ENCODE measurements at places on chromosomes 5 and 9.

DNA sequence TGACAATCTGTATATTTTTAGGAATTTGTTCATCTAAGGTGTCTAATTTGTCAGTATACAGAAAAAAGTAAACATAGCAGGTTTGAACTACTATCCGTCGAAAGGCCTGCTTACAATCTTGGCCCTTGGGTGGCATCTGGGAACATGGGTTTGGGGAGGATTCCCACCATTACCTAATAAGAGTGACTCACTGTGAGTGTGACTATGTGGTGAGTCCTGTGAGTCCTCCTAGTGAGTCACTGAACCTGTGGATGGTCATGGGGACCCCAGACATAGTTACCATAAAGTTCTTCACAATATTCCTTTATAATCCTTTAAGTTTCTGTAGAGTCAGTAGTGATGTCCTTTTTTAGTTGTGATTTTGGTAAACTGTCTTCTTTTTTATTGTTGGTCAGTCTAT is 37.0 kb downstream of the RNF130 start:
- no peak for DNase-seq

GRCh38 chr9:104923740-104924139 is 4.2 kb downstream of the ABCA1 start:
- DNase-seq, result no peak

DNA sequence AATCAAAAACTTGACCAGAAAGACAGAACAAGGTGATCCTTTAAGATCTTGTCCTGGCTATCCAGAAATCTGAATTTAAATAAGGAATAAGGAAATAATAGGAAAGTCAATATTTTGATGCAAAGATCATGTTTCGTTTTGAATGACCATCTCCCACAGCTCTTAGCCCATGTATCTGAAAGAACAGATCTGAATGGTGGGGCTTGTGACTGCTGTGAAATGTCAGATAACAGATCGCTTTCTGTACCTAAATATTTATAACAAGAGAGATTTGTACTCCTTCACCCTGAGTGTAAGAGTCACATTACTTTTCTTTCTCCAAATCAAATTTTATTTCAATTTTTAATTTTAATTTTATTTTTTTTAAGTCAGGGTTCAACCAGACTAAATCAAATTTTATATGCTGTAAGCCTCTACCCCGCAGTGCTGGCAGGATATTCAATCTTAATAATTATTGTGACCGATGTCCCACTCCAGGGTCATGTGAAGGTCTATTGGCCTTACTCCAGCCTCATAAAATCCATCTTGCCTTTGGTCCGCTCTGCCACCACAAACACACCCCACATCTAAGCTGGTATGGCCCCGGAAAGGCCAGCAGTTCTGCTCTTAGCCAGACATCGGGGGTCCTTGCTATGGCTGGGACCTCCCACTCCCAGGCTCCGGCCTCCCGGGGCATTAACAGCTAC is 7.0 kb upstream of the SLC26A2 start:
- no peak for DNase-seq

DNA sequence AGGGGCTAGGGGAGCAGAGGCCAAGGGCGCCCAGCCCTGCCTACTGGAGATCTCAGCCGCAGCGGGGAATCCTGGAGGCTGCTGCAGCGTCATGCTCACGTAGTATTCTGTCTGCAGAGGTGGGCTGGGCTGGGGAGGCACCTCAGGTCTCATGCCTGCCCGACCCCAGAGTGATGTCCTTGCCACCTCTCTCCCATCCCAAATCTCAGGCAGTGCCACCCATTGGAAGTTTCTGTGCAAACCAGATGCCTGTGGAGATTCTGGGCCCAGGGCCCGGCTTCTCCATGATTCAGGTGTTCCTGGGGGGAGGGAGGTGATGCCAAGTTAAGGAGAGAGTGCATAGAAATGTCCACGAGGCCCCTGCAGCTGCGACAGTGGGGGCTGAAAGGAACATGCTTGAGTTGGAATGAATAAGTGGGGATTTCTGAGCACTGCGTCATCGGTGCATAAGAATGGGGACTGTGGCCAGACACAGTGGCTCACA is 72.0 kb downstream of the ANKRD33B start:
- no peak for DNase-seq

GRCh38 chr9:18390393-18390792 is 83.6 kb upstream of the ADAMTSL1 start:
- no peak for DNase-seq

GRCh38 chr9:16417749-16418148 is 452.7 kb downstream of the BNC2 start:
- DNase-seq, result no peak

DNA sequence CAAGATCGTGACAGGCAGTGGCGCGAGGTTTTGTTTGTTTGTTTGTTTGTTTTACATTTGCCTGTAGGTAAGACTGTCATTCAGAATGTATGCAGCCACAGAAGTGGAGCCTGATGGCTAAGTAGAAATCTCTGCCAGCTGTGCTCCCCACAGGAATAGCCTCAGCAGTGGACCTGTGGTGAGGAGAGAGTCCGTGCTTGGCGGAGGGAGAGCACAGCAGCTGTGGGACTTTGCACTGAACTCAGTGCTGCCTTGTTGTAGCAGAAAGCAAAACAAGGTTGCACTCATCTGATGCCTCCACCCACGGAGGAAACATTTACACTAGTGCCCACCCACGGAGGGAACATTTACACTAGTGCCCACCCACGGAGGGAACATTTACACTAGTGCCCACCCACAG is 4.4 kb upstream of the ZNF782 start:
- no peak for DNase-seq

GRCh38 chr9:136622538-136622948 is 40.2 kb upstream of the EGFL7 start:
- DNase-seq, result no peak

GRCh38 chr9:36258208-36258995 is at the start of gene GNE:
GNE (minus strand) TSS chr9:36258448; CDS start chr9:36249355, 9,093 bp downstream.
- DNase-seq, result peak; percentile 99

- DNase-seq, result no peak
Measured at GRCh38 chr9:130234340-130235260, 31.0 kb upstream of the HMCN2 start.

- DNase-seq, result no peak
Measured at GRCh38 chr5:172694541-172694940, 53.5 kb downstream of the NEURL1B start.

GRCh38 chr9:120904978-120905301 is 21.7 kb downstream of the TRAF1 start:
- no peak for DNase-seq

- DNase-seq, result peak; percentile 71
Measured at GRCh38 chr5:73792687-73793320, 166.8 kb downstream of the ARHGEF28 start.

GRCh38 chr5:145178641-145179523 is 656.3 kb downstream of the PRELID2 start:
- no peak for DNase-seq

- DNase-seq, result no peak
Measured at GRCh38 chr9:75487856-75488718, 399.8 kb downstream of the OSTF1 start.

- DNase-seq, result no peak
Measured at GRCh38 chr5:108711898-108712297, 35.8 kb upstream of the FER start.

- DNase-seq, result no peak
Measured at GRCh38 chr9:101736717-101737116, 1.7 kb downstream of the GRIN3A start.

DNA sequence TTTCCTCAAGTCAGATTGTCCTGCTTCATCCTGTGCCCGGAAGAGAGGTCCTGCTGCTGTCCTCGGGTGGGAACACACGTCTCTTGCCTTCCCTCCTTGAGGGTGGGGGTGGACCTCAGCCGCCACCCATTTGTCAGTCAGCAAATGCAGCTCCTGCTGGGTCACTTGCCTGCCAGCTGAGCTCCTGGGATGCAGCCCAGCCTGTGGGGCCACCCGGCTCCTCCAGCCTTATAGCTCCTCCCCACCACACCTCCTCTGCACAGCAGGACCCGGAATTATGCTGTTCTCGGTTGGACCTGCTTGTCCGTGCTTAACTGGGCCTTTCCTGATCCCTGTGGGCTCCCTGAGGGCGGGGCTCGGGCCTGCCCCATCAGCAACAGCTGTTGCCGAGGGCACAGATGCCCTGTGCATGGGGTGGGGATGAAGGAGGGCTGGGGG is 52.7 kb downstream of the RXRA start:
- peak; percentile 74 for DNase-seq

GRCh38 chr5:166767858-166768257 is 1523.6 kb upstream of the WWC1 start:
- no peak for DNase-seq

- peak; percentile 84 for DNase-seq
Measured at GRCh38 chr5:6766604-6767093, 53.4 kb downstream of the TENT4A start.

DNA sequence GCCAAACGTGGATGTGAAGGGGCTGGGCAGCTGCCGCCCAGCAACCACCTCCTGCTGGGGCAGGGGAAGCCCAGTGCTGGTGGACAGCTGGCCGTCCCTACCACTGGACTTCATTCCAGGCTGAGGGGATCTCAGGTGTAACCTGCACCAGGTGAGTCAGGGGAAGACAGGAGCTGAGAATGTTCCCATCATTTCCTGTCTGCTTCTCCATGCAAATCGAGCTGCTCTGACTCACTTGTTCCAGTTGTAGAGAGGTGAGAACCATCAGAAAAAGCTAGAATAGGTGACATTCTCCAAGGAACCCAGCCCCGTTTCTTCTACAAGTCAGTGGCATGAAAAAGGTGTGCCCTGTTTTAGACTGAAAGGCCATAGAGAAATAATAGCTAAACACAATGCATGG is 21.8 kb upstream of the BARX1 start:
- DNase-seq, result no peak

DNA sequence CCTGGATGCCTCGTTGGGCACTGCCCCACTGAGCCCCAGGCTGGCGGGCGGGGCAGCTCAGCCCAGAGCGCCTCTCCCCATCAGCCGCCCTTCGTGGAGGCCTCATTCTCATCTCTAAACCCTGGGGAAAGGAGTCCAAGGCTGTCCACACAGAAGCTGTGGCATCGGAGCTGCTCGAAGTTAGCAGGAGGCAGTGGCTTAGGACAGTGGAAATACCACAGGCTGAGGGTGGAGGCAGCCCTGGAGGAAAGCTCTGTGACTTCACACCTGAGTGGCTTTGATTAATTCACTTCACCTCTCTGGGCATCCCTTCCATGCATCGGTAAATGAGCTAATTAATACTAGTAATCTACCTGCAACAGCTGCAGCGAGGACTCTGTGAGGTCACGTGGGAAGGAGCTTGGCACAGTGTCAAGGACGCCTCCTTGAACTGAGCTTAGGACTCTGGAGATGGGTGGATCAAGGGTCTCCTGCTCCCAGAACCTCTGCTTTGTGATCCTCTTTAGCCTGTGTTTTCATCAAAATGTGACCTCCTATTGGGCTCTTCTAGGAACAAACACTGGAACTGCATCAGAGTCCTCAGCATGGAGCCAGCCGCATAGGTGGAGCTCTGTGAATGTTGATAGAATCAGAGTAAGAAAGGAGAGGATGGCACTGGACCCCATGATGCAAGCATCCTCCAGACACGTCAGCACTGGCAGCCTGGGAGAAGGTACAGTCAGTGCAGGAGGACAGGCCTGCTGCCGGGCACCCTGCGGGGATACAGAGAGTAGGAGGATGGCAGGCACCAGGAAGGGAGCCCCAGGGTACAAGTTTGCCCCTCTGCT is 842 bp upstream of the ANGPTL2 start:
- DNase-seq, result no peak

- no peak for DNase-seq
Measured at GRCh38 chr5:66538531-66538930, 57.7 kb upstream of the MAST4 start.

GRCh38 chr5:107393851-107394250 is 276.9 kb downstream of the EFNA5 start:
- DNase-seq, result no peak

GRCh38 chr9:18596920-18597319 is 123.0 kb downstream of the ADAMTSL1 start:
- no peak for DNase-seq

GRCh38 chr9:131869348-131869747 is 129.5 kb upstream of the RAPGEF1 start:
- DNase-seq, result no peak

GRCh38 chr5:81209869-81210493 is 23.1 kb upstream of the CKMT2 start:
- no peak for DNase-seq

DNA sequence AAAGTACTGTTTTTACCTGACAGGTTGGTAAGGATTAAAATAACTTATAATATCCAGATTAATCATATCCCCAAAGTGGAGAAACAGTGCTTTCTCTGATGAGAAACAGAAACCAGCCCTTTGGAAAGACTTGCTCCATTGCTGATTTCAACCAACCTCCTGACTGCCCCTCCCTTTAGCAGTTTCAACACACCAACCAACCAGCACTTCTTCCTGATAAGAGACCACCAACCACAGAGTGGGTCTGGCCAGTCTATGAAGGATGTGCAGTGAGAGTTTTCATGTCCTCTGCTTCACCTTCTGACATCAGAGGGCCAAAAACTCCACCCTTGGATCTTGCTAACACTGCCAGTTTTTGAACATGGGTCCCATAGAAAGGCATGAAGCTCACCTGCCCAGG is 28.1 kb downstream of the RIGI start:
- DNase-seq, result no peak

DNA sequence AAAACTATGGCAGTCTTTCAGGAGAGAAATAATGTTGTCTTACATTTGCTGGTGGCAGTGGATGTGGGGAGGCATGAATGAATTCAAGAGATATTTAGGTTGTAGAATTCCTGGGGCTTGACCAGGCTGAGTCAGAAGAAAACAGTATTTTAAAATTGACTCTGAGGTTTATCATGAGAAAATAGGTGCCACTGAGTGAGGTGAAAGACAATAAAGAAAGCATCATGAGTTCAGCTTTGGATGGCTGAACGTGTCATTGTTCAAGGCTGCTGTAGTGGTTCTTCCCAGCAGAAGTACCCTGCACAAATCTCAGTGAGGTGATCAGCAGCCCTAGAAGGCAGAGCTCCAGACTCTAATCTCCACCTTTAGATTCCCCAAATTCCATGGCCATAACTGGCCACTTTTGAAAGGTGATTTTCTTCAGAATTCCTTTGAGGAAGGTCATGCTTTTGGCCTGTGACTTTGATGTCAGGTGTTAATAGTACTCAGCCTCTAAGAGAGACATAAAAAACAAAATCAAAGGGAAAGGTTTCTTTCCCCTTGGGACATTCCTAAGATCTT is 395.4 kb downstream of the NTRK2 start:
- DNase-seq, result no peak

DNA sequence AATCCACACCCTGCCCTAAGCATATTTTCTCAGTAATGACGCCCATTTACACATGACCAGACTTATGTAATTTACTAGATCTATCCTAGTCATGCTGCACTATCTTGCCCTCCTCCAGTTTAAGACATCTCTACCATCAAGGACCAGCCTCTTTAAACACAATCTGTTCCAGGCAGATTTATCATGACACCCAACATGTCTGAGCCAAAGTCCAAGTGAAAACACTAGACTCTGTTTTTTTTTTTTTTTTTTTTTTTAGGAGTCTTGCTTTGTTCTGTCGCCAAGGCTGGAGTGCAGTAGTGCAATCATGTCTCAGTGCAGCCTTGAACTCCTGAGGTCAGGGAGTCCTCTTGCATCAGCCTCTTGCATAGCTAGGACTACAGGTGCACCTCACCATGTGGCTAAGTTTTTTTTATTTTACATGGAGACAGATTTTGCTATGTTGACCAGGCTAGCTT is 354.6 kb downstream of the ARRDC3 start:
- no peak for DNase-seq

- no peak for DNase-seq
Measured at GRCh38 chr5:67283275-67283987, 86.8 kb upstream of the CD180 start.

- no peak for DNase-seq
Measured at GRCh38 chr5:176629853-176630680, at the start of the genes EIF4E1B and SNCB. EIF4E1B (plus strand) TSS chr5:176630675; CDS start chr5:176642788, 12,113 bp downstream. SNCB (minus strand) TSS chr5:176630534; CDS start chr5:176629654, 880 bp downstream.

All from heart left ventricle (tissue), 16 donors.